Right kidney (tissue), 9 donors: ENCODE measurements at places on chromosomes 1 and 21.

DNA sequence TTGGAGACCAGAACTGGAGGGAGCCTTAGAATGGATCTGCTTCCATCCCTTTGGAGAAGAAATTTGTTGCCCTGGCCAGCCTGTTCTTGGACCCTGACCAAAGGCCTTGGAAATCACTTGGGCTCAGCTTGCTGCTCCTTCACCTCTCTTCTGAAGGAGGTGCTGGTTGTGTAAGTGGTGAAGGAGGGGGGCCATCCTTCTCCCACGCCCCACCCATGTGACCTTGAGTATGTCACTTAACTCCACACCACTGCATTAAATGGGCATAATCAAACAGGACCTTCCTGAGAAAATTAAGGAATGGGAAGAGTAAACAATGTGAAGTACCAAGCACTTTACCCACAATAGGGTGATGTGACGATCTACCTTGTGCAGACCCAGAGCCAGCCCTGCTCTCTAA lies 68.3 kb upstream of the GJB5 start:
- no peak for DNase-seq

GRCh38 chr1:111290630-111291029 lies at the start of gene CHIA:
CHIA (plus strand) TSS chr1:111290851; CDS start chr1:111310468, 19,617 bp downstream.
- no peak for DNase-seq

- DNase-seq, result no peak
These were observed 19.8 kb downstream of the ATP1A1 start for GRCh38 chr1:116392717-116393404.

DNA sequence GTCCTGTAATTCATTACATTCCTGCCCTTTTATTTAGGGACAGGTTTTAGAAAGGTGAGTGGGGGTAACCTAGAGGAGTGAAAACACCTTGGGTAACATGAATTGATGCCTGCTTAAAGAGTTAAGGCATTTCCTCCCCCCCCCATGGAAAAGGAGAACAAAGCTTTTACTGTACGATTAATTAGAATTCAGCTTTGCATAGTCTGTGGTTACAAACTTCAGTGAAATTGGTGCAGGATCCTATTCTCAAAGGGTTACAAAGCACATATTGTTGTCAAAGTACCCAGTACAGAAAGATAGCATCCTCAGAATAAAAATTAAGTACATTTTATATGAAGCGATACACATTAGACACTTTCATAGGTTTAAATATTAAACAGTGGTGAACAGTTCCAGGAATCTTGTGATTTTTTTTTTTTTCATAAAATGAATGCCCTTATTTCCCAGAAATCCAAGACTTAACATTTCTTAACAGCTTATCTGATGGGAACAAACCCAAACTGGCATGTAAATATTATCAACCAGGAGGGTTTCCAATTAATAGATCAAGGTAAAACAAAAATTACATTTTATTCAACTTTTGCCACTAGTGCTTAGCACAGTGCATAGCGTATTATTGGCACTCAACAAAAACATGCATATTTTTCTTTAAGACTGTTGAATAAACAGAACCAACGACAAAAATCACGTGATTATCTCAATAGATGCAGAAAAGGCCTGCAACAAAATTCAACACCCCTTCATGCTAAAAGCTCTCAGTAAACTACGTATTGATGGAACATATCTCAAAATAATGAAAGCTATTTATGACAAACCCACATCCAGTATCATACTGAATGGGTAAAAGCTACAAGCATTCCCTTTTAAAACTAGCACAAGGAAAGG lies 172.7 kb downstream of the PDE4B start:
- no peak for DNase-seq

GRCh38 chr1:25068829-25069228 lies 138.8 kb upstream of the RUNX3 start:
- DNase-seq, result no peak

GRCh38 chr1:51285055-51285454 lies 45.3 kb downstream of the TTC39A start:
- DNase-seq, result no peak

- no peak for DNase-seq
These were observed 88.5 kb downstream of the UCK2 start for GRCh38 chr1:165915932-165916348.

DNA sequence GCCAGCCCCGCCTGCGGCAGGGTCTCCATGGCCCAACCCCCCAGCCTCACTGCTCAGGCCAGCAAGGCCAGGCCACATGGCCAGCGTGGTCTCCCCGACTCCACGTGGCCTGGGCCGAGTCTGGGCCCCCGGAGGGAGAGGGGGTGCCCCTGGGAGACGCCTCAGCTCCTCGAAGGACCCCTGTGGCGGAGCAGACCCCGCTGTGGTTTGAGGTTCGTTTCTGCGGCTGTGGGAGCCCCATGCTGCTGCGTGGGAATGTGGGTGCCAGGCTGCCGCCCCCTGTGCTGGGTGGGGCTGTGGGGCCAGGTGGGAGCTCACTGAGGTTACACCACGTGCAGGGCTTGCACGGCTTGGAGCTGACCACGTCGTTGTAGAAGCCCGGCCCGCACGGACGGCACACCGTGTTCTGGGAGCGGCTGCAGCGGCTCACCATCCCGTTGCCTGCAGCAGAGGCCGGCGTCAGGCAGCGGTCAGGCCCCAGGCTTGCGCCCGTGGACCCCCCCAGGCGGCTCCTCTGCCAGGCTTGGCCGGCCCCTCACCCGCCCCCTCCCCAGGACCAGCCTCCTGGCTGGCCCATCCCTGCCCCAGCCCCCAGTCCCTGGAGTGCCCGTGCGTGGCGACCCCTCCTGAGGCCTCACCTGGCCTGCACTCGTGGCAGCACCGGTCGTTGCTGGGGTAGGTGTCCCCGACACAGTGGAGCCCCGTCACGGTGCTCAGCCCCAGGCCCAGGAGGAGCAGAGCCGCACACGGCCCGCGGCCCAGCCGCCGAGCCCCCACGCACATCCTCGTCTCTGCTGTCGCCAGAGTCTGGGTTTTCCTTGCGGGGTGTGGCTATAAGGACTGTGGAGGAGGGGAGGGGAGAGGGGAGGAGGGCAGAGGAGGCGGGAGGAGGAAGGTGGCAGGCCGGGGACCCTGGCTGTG lies at the start of gene TNFRSF4:
TSS of gene TNFRSF4 (minus strand) at position 809 of the 921 bp plus-strand sequence. CDS start at position 783, 26 bp downstream.
- no peak for DNase-seq

DNA sequence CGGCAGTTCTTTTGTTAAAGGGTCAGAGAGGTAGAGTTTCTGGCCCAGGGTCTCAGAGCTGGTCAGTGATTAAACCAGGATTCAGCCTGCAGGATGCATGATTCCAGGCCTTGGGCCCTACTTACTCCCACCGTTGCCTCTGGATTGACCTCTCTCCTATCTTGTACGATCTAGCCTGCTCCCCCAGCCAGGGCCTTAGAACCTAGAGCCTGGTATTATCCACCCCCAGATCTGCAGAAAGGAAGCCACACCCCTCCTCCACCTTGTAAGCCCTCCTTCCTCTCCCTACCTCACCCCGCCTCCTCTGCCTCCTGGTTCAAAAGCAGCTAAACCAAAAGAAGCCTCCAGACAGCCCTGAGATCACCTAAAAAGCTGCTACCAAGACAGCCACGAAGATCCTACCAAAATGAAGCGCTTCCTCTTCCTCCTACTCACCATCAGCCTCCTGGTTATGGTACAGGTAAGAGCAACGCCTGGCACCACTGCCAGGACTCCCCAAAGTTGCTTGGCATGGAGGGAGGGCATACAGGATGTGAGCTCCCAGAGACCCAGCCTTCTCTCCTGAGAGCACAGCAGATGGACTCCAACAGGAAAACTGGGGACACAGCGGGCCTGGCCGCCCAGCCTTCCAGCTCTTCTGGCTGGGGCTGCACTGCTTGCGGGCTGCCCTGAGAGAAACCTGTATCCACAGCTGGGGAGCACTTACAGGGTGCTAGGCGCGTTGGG lies at the start of gene CD52:
TSS of gene CD52 (plus strand) at position 347 of the 726 bp plus-strand sequence. CDS start at position 407, 60 bp downstream.
- no peak for DNase-seq

- no peak for DNase-seq
These were observed 37.1 kb downstream of the DDAH1 start for GRCh38 chr1:85427849-85428248.

GRCh38 chr1:20983297-20983889 lies 193.3 kb downstream of the EIF4G3 start:
- DNase-seq, result no peak

- peak; percentile 80 for DNase-seq
These were observed 11.1 kb upstream of the S100A11 start for GRCh38 chr1:152047730-152048415.

DNA sequence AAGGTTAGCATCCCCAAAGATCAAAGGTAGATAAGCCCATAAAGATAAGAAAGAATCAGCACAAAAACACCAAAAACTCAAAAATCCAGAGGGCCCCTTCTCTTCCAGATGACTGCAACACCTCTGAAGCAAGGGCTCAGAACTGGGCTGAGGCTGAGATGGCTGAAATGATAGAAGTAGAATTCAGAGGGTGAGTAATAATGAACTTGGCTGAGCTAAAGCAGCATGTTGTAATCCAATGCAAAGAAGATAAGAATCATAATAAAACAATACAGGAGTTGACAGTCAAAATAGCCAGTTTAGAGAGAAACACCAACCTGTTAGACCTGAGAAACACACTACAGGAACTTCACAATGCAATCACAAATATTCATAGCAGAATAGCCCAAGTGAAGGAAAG lies 406.9 kb upstream of the CXADR start:
- no peak for DNase-seq

- no peak for DNase-seq
These were observed 20.6 kb downstream of the LUZP1 start for GRCh38 chr1:23148084-23148483.

GRCh38 chr1:213899413-213899812 lies 88.4 kb upstream of the PROX1 start:
- no peak for DNase-seq

DNA sequence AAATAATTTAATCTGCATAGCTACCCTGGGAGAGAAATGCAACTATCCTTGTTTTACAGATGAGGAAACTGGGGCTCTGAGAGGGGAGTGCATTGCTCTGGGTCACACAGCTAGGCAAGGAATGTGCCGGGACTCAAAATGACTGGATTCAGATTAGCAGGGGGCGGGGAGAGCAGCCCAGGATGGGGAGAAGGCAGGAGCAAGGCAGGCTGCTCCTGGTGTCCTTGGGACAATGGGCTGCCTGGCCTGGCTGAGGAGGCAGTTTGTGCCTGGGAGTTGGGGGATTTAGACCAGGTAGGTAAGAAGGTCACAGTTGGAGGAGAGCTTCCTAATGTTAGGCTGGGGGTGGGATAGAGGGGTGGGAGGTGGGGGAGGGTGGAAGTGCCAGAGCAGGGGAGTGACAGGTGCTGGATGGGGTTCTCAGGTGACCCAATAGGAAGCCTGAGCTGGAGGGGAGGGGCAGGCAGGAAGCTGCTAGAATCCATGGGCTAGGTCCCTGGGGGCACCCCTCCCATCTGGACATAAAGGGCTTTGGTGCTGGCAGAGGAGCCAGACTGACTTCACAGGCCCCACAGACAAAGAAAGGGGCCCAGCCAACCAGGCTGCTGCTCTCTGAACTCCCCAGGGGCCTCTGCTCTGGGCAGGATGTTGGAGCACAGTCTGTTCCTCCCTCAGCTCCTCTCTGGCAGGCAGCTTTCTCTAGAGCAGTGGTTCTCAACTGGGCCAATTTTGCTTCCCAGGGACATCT lies 29.0 kb downstream of the TRIM62 start:
- no peak for DNase-seq

DNA sequence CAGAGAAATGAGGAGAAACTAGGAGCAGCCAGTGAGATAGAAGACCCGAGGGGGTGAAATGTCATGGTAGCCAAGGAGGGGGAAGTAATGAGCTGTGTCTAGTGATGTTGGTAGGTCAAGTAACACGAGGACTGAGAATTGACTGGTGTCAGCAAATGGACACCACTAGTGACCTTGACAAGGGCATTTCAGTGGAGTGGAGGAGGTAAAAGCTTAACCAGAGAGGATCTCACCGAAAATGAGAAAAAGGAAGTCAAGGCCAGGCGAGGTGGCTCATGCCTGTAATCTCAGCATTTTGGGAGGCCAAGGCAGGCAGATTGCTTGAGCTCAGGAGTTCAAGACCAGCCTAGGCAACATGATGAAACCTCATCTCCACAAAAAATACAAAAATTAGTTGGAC lies 3.0 kb upstream of the ZYG11B start:
- no peak for DNase-seq

GRCh38 chr1:1216770-1217620 lies 3.0 kb upstream of the TNFRSF4 start:
- DNase-seq, result no peak

- DNase-seq, result no peak
These were observed 81.8 kb upstream of the WARS2 start for GRCh38 chr1:119222271-119222670.

GRCh38 chr1:46526691-46527291 lies 24.7 kb downstream of the KNCN start:
- peak; percentile 58 for DNase-seq

GRCh38 chr1:23524163-23524562 lies 6.9 kb downstream of the E2F2 start:
- no peak for DNase-seq
